Uterus (tissue), 4 donors: ENCODE measurements at places on chromosomes 11 and 22. TPM values are rescaled to one million over a fixed set of nuclear protein-coding genes. Genes with fewer than 3 reads are reported as not detected.

- peak overlapping the region; percentile 59 for H3K27ac ChIP-seq
- no peaks in the 10 kb centered on the region for H3K27me3 ChIP-seq
- H3K36me3 ChIP-seq = no peaks in the 10 kb centered on the region
- no peak for DNase-seq
- H3K4me3 ChIP-seq = no peak overlapping the region
Observed at GRCh38 chr11:62427630-62428233, 8.9 kb downstream of the SCGB1A1 start.

DNA sequence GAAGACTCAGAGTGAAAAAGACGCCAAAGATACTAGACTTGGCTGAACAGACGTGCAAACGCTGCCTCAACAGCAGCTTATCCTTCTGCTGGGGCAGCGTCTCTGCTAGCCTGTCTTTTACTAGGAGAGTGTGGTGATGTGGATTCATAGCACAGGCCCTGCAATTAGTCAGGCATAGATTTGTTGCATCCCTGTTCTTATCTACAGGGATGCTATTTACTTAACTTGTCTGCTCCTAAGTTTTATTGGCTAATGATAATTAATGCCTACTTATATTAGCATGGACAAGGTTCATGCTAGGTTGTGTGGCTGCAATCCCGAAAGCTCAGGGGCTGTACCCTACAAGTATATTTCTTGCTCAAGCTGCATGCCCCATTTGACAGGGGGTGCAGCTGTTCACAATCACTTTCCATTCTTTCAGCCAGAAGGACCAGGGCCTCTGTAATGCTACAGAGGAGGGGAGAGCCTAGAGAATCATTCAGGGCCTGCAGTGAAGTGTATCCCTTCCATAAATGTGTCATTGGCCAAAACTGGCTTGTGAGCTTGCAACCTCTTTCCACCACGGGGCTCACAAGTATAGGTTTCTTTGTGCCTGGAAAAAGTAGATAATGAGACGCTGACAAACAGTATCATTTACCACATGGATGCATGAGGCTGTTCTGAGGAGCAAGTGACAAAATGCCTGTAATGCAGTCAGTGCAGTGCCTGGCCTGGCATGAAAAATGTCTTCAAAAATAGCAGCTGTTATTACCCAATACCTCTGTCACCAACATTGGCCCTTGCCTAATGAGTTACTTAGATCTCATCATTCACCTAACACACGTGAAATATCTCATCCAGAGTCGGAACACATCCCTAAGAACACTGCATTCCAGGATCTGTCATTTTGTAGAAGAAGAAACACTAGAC is 685.8 kb upstream of the API5 start:
- no peaks in the 10 kb centered on the region for H3K27me3 ChIP-seq
- H3K4me1 ChIP-seq = no peaks in the 10 kb centered on the region
- no peaks in the 10 kb centered on the region for H3K36me3 ChIP-seq
- H3K4me3 ChIP-seq = no peak overlapping the region

DNA sequence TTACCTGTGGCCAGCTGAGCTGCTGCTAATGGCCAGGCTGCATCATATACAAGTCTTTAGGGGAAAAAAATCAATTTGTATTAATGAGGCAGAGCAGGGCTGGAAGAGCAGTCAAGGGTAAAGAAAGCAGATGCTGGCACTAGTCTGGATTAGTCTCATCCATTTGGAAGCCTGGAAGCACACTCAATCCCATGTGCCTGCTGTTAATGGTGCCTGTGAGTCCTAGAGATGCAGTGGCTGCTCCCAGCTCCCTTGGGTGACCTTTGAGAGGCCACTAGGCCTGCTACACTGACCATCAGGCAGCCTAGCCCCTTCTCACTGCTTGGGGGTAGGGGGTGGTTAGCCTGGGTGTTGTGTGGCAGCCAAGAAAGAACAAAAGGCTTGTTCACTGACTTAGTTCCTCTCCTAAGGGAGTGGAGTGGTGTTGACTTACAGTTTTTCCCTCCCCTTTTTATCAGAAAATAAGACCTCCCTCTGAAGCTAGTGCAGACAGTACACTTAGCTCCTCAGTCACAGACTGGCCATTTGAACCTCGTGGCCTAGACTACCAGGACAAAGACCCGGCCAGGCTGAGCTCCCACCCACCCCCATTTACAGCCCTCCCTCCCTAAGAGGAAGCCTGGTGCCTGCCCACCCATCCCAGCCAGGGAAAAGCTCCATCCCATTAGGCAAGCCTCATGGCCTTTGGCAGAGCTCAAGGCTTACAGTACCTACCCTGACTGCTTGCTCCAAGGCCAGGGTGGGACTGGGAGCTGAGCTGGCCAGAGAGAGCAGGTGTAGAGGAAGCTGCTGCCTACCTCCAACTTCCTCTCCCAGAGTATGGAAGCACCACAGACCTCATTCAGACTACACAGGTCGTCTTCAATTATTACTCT is 7.8 kb downstream of the PIK3IP1 start:
- no peaks in the 10 kb centered on the region for H3K36me3 ChIP-seq
- H3K27ac ChIP-seq = peak overlapping the region; percentile 37
- H3K27me3 ChIP-seq = no peaks in the 10 kb centered on the region
- no peak overlapping the region for H3K4me3 ChIP-seq
- H3K4me1 ChIP-seq = no peaks in the 10 kb centered on the region

- H3K36me3 ChIP-seq = no peaks in the 10 kb centered on the region
- DNase-seq = peak; percentile 51
- H3K4me3 ChIP-seq = no peak overlapping the region
Observed at GRCh38 chr11:12224537-12224893, 114.1 kb downstream of the MICAL2 start.

GRCh38 chr22:33271390-33272161 is 213.4 kb upstream of the SYN3 start:
- DNase-seq = peak; percentile 36
- H3K36me3 ChIP-seq = no peaks in the 10 kb centered on the region
- no peaks in the 10 kb centered on the region for H3K4me1 ChIP-seq
- no peak overlapping the region for H3K27ac ChIP-seq
- H3K4me3 ChIP-seq = no peak overlapping the region

DNA sequence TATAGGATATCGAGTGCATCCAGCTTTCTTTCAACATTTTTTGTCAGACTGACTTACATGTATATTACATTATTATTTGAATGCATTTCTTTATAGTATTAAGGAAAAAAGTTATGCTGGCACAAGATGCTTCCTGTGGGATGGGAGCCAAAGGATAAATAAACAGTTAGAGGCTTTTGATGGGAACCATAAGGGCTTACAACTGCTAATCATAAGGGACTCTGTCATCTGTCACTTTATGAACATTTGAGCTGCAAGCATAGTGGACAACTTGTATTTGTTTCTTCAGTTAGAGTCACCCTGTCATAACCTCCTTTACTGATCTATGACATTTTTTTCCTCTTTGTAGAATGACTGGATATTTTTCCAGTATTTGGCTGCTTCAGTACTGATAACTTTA is 132.4 kb upstream of the CHORDC1 start:
- H3K27ac ChIP-seq = no peak overlapping the region
- H3K36me3 ChIP-seq = no peaks in the 10 kb centered on the region
- DNase-seq = no peak
- H3K4me3 ChIP-seq = no peak overlapping the region
- no peaks in the 10 kb centered on the region for H3K27me3 ChIP-seq
- H3K4me1 ChIP-seq = no peaks in the 10 kb centered on the region

DNA sequence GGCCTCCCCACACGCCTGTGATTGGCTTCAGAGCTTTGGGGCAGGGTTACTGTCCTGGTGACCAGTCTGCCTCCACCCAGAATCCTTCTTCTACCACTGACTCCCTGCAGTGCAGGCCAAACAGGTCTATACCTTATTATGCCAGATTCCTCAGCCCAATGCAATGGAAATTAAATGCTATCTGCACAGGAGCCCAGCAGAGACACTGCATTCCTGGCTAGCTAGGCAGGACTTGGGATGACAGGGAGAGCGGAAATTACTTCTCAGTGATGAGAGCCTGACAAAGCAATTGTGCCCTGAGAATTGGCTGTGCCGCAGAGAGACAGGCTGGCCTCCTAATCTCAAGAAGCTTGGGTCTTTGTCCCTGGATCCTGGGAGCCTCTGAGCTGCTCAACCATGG is 143.8 kb upstream of the NCAM1 start:
- DNase-seq = no peak
- no peak overlapping the region for H3K27ac ChIP-seq
- H3K36me3 ChIP-seq = no peaks in the 10 kb centered on the region
- no peak overlapping the region for H3K4me3 ChIP-seq

DNA sequence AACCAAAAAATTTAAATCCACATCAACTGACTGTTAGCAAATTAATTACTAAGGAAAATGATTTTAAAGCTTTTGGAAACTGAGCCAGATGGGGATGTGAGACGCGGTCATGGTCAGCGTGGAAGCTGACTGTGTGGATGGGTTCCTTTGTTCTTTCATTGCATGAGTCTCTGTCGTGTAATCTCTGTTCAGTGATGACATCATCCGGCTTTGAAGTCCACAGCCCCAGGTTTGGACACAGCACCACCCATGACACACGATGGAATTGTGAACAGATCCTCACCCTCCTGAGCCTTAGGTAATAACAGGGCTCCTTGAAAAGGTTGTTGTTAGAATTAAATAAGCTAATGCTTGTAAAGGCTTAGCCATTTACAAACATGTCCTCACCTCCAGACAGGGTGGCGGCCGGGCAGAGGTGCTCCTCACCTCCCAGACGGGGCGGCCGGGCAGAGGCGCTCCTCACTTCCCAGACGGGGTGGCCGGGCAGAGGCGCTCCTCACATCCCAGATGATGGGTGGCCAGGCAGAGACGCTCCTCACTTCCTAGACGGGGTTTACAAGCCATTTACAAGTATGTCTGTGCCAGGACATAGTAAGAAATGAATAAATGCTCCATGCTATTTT is 677.3 kb downstream of the TBC1D22A start:
- H3K36me3 ChIP-seq = no peaks in the 10 kb centered on the region
- no peaks in the 10 kb centered on the region for H3K4me1 ChIP-seq
- no peak for DNase-seq
- H3K4me3 ChIP-seq = no peak overlapping the region
- no peaks in the 10 kb centered on the region for H3K27me3 ChIP-seq
- no peak overlapping the region for H3K27ac ChIP-seq

DNA sequence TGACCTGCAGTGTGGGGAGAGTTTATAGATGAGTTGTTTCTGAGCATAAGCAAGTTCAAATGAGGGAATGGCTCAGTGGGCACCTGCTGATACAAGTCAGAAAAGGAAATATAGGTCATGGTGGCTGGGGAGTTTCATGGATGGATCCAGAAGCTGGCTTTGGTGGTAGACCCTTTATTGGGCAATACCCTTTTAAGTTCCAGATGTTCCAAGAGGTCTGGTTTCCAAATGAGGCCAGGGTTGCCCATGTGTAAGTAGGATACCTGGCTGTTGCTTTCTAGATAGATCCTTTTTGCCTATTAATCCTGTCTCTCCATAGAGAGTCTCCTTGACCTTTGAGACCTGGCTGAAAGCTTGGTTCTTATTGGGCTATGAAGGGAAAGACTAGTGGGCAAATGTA is 2.2 kb downstream of the STIM1 start:
- no peak overlapping the region for H3K4me3 ChIP-seq
- no peak for DNase-seq
- H3K4me1 ChIP-seq = peaks cover 7% of the 10 kb centered on the region
- no peaks in the 10 kb centered on the region for H3K27me3 ChIP-seq
- H3K36me3 ChIP-seq = no peaks in the 10 kb centered on the region
- no peak overlapping the region for H3K27ac ChIP-seq

DNA sequence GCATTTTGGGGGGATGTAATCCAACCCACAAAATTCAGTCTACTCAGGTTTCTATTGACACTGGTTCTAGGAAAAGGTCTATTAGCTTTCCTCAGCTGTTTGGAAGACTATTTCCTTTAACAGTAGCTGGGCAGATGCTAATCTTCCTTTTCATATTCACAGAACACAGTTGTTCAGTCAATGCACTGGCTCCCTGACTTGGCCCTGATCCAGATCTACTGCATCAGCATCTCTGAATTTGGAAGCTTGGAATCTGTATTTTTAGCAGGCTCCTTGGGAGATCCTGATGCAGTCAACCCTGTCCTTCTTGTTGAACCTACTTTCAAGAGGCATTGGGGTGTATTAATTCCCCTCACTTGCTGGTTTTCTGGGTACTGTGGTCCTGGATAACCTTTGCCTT is 6.3 kb downstream of the HTATIP2 start:
- H3K4me1 ChIP-seq = no peaks in the 10 kb centered on the region
- H3K4me3 ChIP-seq = no peak overlapping the region
- no peak for DNase-seq
- H3K36me3 ChIP-seq = no peaks in the 10 kb centered on the region
- no peak overlapping the region for H3K27ac ChIP-seq

- H3K36me3 ChIP-seq = no peaks in the 10 kb centered on the region
- H3K27ac ChIP-seq = no peak overlapping the region
- no peaks in the 10 kb centered on the region for H3K4me1 ChIP-seq
- H3K27me3 ChIP-seq = no peaks in the 10 kb centered on the region
Observed at GRCh38 chr11:3091846-3092602, 34.8 kb upstream of the CARS1 start.

DNA sequence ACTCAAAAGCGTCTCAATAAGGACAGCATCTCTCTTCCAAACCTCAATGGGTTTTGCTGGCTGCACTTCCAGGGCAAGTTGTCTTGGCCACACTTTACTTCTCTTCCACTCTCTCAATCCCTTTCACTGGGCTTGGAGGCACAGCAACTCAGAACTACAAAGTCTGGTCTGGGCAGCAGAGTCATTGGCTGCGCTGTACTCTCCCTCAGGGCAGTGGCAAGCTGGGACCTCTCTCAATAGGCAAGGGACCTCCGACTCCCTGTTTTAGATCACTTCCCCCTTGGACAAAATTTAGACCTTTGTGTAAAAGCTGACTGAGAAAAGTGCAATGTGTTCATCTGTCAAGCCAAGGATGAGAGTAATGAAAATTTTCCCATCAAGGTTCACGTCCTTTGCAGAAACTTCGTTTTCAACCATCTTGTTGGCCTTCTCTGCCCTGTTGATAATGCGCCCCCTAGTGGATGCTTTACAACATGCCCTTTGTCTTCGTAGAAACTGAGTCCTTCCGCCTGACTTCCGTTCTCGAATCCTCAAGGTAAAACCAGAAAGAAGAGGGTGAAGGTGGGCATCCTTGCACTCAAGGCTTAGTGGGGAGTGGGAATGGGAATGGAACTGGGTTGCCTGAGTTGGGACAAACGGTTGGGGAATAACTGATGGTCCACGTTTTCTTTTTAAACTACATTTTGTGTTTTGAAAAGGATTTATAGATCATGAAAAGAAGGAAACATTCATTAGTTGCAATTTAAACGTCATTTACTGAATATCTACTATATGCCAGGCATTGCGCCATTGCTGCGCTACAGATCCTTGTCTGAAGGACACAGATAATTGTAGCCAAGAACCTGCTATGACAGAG is 99.1 kb downstream of the CD44 start:
- H3K36me3 ChIP-seq = no peaks in the 10 kb centered on the region
- DNase-seq = no peak
- H3K4me3 ChIP-seq = no peak overlapping the region
- no peaks in the 10 kb centered on the region for H3K27me3 ChIP-seq
- H3K27ac ChIP-seq = no peak overlapping the region

- H3K4me3 ChIP-seq = no peak overlapping the region
- H3K27me3 ChIP-seq = no peaks in the 10 kb centered on the region
- no peaks in the 10 kb centered on the region for H3K4me1 ChIP-seq
- H3K27ac ChIP-seq = no peak overlapping the region
- DNase-seq = no peak
Observed at GRCh38 chr11:60834742-60835533, 7.0 kb upstream of the CCDC86 start.

- H3K36me3 ChIP-seq = no peaks in the 10 kb centered on the region
- H3K4me1 ChIP-seq = peaks cover 4% of the 10 kb centered on the region
- no peak for DNase-seq
Observed at GRCh38 chr22:27317971-27318428, 483.6 kb downstream of the MN1 start.

DEUP1 gene
- 0.41 TPM for total RNA-seq

OR5P2 gene
- total RNA-seq = not detected

TRIM68 gene
- total RNA-seq = 13.0 TPM

GRM5 gene
- total RNA-seq = 2.2 TPM

TRIM48 gene
- total RNA-seq = not detected
